NCI-H446 (cell line): ENCODE measurements at places on chromosomes 16 and 17.

DNA sequence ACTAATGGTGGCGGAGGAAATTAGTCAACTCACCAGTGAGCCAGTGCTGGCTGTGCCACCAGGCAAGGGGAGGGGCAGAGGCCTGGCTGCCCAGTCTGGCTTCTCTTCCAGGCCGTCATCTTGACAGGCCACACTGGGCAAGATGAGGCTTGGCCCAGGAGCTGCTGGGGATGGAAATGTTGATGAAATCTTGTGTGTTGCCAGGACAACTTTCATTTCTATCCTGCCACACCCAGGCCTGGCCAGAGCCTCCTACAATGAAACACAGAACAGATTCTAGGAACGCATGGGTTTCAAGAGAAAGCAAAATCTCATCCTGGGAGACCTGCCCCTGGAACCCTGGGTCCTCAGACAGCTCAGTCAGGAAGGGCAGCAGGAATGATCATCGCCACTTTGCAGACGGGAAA, 9.3 kb downstream of the HEXIM2 start:
- no peak for DNase-seq

DNA sequence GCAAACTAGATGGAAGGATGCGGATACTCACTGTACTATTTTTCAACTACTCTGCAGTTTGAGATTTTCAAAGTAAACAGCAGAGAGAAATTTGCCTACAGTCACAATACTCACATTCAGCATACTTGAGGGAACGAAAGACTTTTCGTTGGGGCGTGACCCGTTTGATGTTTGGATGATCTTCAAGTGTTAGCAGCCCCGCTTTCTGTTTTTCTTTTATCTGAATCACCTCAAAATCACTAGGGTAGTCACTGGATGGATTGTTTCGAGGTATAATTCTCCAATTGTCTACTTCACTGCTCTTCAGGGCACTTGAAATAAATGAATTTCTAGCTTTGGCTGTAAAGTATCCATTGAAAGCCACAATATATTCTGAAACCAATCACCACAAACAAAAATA, 17.8 kb downstream of the MBTPS1 start:
- no peak for DNase-seq

- no peak for DNase-seq
Observed at GRCh38 chr16:844638-845350, 44.3 kb upstream of the GNG13 start.

- DNase-seq = peak; percentile 52
Observed at GRCh38 chr16:81651758-81652718, 127.1 kb upstream of the PLCG2 start.

GRCh38 chr16:77974883-77975282, 47.5 kb upstream of the CLEC3A start:
- no peak for DNase-seq

DNA sequence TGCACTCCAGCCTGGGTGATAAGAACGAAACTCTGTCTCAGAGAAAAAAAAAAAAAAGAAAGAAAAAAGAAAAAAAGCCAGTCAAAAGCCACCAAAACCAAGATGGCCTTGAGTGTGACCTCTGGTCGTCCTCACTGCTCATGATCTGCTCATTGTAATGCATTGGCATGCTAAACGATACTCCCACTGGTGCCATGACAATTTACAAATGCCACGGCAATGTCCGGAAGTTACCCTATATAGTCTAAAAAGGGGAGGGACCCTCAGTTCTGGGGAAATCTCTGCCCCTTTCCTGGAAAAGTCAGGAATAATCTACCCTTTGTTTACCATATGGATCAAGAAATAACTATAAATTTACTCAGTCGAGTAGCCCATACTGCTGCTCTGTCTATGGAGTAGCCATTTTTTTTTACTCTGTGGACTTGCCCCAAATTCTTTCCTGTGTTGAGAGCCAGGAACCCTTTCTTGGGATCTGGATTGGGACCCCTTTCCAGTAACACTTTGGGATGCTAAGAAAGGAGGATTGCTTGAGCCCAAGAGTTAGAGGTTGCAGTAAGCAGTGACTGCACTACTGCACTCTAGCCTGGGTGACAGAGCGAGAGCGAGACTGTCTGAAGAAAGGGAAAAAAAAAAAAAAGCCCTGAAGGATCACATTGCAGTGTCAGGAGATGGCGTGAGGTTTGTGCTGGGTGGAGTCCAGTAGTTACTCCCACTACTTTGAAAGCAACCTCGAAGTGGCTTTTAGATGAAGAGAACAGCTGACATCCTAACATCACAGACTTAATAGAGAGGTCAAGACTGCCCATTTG, 3.7 kb upstream of the TMEM231 start:
- DNase-seq = no peak

DNA sequence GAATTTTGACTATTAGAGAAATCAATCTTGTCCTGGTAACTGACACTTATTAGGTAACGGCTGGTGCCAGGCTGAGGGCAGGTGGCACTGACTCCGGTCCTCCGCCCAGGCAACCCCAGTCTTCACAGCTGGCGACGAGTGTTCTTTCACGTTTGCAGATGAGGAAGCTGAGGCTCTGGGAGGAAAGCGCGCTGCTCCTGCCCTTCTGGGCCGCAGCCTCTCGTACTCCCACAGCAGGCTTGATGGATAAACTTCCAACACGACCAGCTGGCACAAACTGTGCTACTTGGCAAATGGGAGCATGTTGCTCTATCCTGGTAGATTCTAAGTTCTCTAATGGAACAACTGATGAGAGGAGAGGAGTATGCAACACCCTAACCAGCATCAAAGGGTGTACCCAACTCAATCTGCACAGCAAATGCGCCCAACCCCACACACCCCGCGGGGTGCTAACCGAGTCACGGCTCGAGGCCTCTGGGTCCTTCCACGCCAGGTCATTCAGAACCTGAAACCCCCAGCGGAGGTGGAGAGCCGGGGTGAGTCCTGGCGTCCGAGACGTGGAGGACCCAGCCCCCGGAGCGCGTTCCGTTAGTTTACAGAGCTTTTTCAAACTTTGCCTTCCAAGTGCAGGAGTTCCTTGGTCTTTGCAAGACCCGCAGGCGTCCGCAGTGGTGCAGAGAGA, 477 bp upstream of the SLC47A1 start:
- DNase-seq = no peak

GRCh38 chr17:15169676-15170075, 95.5 kb downstream of the PMP22 start:
- DNase-seq = no peak

- DNase-seq = no peak
Observed at GRCh38 chr16:80682421-80683070, 121.9 kb downstream of the CDYL2 start.

DNA sequence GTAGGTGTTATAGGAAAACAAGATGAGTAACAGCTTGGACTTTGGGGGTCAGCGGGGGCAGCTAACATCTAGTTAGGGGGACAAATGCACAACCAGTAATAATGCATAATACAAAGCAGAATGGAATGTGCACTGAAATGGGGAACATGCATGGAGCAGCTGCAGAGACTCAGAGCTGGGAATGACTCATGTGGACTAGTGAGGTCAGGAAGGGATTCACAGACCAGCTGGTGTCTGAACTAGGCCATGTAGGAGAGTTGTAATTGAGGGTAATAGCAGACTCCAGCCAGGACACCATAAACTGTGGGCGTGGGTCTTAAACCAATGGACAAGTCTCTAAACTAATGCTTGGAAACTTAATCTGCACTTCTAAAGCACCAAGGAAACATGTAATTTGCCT, 176.8 kb upstream of the ASIC2 start:
- DNase-seq = no peak

- DNase-seq = no peak
Observed at GRCh38 chr17:74491626-74492025, 25.2 kb downstream of the CD300A start.

DNA sequence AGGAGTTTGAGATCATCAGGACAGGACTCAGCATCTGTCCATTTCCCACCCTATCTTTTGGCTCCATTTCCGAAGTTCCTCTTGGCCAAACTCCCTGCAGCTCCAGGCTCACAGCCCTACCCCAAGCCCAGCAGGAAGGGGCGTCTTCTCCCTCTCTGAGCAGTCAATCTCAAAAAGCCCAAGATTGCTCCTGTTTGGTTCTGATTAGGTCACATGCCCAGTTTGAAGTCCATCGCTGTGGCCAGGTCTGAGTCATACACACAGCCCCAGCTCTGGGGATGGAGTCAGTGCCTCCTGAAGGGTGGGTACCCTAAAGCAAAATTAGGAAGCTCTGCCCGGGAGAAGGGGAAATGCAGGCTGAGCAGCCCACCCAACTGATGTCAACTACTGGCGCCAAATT, 23.9 kb downstream of the SNX20 start:
- DNase-seq = no peak

GRCh38 chr17:949623-950303, 29.8 kb downstream of the NXN start:
- no peak for DNase-seq
